Smooth muscle cell of the umbilical artery (primary cell): ENCODE measurements at places on chromosomes 3 and 15. TPM values are rescaled to one million over a fixed set of nuclear protein-coding genes. Genes with fewer than 3 reads are reported as not detected.

The SLC51A gene
- not detected in 2 replicates for total RNA-seq

The CFAP91 gene
- 1.8 TPM in 1 of 2 replicates, not detected in the other for total RNA-seq

The SLC22A14 gene
- 0.59 and 1.2 TPM in 2 replicates for total RNA-seq

The ARGFX gene
- not detected in 2 replicates for total RNA-seq

The ABCF3 gene
- total RNA-seq: 42.1 and 49.6 TPM in 2 replicates
